ENCODE measurements at places on chromosomes 3 and 15.
A peak's percentile ranks its signal among the peaks of the same experiment; 100 is the strongest.

DNA sequence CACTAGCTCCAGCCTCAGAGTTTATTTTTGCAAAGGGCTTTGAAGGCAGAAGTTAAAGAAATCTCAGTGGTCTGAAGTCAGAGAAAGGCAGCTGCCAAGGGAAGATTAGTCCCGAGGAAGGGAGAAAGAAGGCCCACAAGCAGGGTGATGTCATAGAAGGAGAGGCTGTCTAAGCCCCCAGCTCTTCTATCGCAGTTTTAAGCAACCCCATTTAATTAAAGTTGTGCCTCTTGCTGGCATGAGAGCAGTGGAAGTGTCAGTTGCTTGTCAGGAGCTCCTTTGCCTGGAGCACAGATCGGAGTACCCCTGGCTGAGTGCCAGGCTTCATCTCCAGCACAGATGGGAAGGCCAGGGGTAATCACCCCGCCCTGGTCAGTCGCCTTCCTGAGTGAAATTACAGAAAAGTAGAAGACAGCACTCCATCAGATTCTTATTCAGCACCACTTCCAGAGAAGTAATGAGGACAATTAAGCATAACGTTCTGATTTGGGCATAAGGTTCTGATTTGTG, 530.7 kb downstream of the EPHB1 start:
- no peak for DNase-seq

- DNase-seq: peak; percentile 57
These were observed 968.1 kb downstream of the ROBO1 start for GRCh38 chr3:78799681-78800080.

GRCh38 chr15:76905013-76905839, at the start of gene SCAPER:
Gene SCAPER, minus strand, starts transcription at chr15:76905340. Its CDS starts 21,523 bp downstream, at chr15:76883817.
- peak; percentile 91 for DNase-seq

GRCh38 chr3:186099178-186099577, 9.7 kb downstream of the ETV5 start:
- peak; percentile 78 for DNase-seq

Measured in epithelial cell of esophagus (primary cell).